Naive thymus-derived CD4-positive, alpha-beta T cell (primary cell): ENCODE measurements at places on chromosomes 4 and X.
A peak's percentile ranks its signal among the peaks of the same experiment; 100 is the strongest.

DNA sequence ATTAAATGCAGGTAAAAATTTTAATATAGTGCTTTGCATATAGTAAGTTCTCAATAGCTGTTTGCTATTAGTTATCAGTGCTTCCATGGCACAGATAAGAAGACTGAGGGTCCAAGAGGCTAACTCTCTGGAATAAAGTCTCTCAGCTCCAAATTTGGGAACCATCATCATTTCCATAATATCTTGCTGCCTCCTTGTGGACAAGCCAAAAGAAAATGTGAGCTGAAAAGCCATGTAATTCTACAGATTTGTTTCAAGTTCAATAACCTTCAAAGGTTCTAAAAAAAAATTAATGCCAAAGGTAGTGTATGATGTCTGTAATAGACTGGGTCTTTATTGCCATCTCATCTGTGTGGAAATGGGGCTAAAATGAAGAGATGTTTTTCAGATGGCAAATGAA, 136.9 kb upstream of the VCX start:
- no peak for DNase-seq

GRCh38 chr4:56979421-56980072, 851 bp downstream of the POLR2B start:
- DNase-seq: peak; percentile 11

- no peak for DNase-seq
Observed at GRCh38 chr4:115126491-115126890, 13.1 kb upstream of the NDST4 start.

GRCh38 chrX:154419189-154419588, 7.8 kb downstream of the TAFAZZIN start:
- DNase-seq: no peak

DNA sequence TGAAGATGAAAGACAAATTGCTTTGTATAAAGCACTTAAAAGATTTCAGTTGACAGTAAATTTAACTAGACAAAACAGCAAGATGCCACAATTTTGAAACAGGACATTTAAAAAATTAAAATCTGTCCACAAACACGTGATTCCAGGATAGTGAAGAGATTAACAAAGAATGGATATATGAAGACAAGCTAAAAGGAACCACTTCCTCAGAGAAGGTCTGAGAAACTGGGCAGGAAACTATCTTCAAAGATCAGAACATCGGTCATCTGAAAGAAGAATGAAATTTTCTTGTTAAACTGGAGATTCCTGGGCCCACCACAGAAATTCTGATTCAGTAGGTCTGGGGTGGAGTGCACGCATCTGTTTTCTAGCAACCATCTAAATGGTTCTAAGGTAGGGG, 1.4 kb downstream of the RWDD4 start:
- no peak for DNase-seq

- DNase-seq: no peak
Observed at GRCh38 chr4:70994069-70994366, 569 bp downstream of the DCK start.

DNA sequence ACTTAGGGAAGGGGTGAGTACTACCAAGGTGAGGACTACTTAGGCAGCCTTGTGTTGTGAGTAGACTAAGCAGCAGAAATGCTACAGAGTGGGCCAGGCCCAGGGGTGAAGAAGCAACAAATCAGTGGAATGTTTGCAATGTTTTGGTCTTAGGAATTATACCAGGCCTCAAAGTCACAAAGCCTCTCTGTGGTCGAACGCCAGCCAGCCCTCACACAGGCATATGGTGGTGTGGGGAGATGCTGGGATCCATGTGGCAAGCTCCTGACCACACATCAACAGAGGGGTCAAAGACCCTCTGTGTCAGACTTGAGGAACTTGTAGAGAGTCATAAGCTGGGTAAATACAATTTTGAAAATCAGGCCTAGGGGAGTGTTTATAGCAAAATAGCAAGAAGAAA, 153.8 kb upstream of the KLF3 start:
- DNase-seq: no peak
